PC-9 (cell line): ENCODE measurements at places on chromosomes 3 and 15.

GRCh38 chr3:137460944-137461343, 303.2 kb upstream of the SOX14 start:
- no peak overlapping the region for H3K27ac ChIP-seq
- H3K4me1 ChIP-seq: no peaks in the 10 kb centered on the region
- H3K27me3 ChIP-seq: peaks cover 12% of the 10 kb centered on the region; the same call in 1 of the 2 replicates
- H3K4me3 ChIP-seq: no peak overlapping the region
- no peak for DNase-seq
- no peaks in the 10 kb centered on the region for H3K36me3 ChIP-seq

- no peaks in the 10 kb centered on the region for H3K36me3 ChIP-seq
- H3K4me1 ChIP-seq: no peaks in the 10 kb centered on the region
- H3K27ac ChIP-seq: no peak overlapping the region
- H3K27me3 ChIP-seq: no peaks in the 10 kb centered on the region
- DNase-seq: no peak
These were observed 119.1 kb downstream of the TCF12 start for GRCh38 chr15:57037548-57037947.

DNA sequence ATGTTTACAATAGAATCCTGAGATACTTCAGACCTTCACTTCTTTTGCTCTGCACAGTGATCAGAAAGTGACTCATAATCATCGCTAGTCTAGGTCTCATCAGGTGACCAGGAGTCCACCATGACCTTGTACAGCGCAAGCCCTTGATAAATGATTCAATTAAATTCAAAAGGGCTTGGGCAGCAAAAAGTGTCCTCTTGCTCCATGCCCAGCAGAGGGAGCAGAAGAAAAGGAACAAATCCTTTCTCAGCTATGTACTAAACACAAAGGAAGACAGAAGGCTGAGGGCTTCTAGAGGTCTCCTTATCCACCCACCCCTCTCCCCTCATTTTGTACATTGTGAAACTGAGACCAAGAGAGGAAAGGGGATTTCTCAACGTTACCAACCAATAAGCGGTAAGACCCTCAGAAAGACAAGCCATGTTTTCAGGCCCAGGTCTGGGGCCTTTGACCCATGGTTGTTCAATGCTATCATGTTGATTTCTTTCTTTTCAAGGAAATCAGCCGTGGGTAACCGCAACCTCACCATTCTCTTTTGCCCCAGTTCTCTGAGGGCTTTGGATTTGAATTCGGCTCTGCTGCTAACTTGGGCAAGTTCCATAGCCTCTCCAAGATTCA, 74.8 kb downstream of the AQP9 start:
- DNase-seq: no peak
- H3K36me3 ChIP-seq: no peaks in the 10 kb centered on the region
- H3K27me3 ChIP-seq: no peaks in the 10 kb centered on the region
- H3K4me3 ChIP-seq: no peak overlapping the region
- no peaks in the 10 kb centered on the region for H3K4me1 ChIP-seq

DNA sequence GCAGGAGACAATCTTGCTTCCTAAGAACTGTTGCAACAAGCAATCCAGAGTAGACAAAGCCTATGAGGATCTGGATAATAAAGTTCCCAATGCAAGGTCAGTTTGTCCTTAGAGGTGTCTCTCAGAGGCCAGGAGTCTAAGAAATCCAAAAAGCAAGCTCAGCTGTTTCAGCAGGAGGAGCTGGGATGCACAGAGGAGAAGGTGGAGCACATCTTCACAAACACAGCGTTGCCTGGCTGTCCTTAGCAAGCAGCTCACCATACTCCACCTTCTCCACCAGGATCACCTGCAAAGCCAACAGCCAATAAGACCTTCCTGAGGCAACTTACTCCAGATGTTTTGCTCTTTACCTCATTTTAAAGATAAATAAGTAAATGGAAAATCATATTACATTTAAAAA, 365 bp downstream of the ZBED2 start:
- DNase-seq: no peak
- no peaks in the 10 kb centered on the region for H3K36me3 ChIP-seq
- H3K27me3 ChIP-seq: no peaks in the 10 kb centered on the region
- peak overlapping the region; percentile 57 for H3K27ac ChIP-seq
